ENCODE measurements at places on chromosomes 16 and 17.
A peak's percentile ranks its signal among the peaks of the same experiment; 100 is the strongest.

DNA sequence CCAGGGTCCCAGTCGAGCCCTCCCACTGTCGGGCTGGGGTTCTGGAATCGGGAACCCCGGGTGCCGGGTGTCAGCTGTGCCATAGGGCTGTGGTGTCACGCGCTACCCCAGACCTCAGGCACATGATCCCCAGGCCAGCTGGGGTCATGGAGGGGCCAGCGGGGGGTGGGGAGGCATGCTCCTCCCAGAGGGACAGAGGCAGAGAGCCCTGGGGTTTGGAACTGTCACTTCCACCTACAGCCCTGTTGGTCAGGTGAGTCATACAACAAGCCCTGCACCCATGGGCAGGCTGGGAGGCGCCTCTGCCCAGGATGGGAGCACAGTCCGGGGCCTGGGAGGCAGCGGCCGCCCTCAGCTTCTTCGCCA is 63.0 kb downstream of the BAIAP2 start:
- peak; percentile 69 for DNase-seq

DNA sequence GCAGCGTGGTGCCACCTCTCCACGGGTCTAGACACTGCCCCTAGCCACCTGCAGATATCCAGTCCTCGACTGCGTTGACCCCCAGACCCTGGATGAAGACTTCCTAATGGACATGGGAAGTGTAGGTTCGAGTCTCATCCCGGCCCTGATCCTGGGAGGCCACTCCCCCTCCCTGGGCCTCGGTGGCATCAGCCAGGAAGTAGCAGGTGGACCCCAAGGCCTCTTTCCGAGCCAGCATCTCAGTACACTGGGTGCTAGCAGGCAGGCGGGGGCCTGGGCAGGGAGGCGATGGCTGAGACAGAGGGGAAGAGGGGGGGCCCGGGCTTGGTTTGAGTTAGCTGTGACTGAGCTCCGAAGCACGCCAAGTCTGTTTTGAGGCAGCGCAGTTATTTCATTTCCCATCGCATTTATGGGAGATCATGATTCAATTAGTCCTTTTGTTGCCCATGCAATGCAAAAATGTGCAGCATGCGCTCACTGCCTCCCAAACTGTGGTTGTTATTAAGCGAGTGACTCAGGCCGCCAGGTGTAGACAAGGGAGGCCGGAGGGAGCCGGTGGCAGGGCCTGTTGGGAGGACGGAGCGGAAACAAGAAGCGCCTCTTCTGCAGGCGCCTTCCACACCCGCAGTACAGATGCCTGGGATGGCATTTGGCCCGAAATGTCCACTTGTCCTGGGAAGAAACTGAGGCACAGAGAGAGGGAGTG is 25.3 kb upstream of the ZNF469 start:
- DNase-seq = no peak

GRCh38 chr16:89507214-89507833 is 879 bp upstream of the SPG7 start:
- no peak for DNase-seq

DNA sequence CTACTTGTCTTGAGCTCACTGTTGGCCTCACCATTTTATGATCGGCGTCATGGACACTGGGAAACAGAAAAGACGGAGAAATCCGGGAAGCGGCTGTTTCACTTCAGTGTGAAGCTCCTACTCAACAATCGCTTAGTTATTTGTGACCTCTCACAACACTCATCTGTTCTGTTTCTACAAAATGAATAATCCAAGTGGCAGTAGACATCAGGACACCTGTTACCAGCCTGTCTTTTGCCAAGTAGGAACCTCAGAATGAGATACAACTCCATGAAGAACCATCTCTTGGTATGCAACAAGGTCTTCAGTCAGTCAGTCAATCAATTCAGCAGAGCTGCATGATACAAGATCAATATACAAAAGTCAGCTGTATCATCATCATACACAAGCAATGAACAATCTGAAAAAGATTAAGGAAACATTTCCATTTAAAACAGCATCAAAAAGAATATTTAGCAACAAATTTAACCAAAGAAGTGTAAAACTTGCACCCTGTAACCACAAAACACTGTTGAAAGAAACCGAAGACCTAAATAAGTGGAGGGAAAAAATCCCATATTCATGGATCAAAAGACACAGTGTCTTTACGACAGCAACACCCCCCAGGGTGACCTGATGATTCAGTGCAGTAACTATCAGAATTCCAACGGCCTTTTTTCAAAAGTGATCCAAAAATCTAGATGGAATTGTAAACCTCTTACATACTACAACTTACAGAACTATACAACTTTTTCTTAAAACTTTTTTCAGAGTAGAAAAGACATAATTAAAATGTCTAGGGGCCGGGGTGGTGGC is 63.4 kb downstream of the ANKRD11 start:
- no peak for DNase-seq

DNA sequence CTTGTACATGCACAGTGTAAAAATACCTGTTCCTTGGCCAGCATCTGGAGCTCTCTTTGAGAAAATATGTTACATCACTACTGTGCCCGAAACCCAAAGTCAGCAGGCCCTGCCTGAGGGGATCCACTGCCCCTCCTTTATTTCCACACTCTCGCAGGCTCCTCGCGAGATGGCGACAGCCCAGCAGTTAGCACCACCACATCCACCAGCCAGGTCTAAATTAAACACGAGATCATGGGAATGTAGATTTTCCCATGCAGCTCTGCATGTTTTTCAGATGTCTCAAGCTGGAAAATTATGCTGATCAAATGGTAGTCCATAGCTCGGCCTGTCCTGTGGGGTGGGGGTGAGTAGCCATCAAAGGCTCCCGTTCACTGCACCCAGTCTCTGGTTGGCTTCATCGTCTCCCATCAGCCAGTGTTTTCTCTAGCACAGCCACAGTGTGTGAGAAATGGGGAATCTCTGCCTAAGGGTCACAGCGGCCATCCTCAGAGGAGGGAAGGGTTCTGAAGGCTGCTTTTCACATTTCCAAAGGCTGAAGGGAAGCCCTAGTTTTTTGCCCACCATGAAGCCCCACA is 34.7 kb downstream of the EPN2 start:
- no peak for DNase-seq

DNA sequence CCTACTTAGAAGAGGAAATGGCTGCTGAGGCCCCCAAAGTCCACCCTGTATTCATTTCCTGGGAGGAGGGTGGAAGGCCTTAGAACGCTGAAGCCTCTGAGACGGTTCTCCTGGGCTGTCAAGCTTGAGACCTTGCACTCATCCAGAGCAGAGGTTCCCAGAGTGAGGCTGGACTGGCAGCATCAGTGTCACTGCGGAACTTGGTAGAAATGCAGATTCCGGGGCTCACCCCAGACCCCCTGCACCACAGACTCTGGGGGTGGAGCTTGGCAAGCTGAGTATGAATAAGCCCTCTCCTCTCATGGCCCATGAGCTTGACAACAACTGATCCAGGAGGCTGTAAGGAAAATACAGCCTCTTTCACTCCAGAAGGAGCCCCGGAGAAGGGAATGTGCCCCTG is 218.3 kb downstream of the IRF8 start:
- no peak for DNase-seq

- no peak for DNase-seq
Measured at GRCh38 chr16:67882374-67883145, 2.1 kb upstream of the NRN1L start.

GRCh38 chr16:4026854-4027253 is 89.4 kb downstream of the ADCY9 start:
- DNase-seq = no peak

- no peak for DNase-seq
Measured at GRCh38 chr16:16933861-16934260, 536.9 kb downstream of the XYLT1 start.

DNA sequence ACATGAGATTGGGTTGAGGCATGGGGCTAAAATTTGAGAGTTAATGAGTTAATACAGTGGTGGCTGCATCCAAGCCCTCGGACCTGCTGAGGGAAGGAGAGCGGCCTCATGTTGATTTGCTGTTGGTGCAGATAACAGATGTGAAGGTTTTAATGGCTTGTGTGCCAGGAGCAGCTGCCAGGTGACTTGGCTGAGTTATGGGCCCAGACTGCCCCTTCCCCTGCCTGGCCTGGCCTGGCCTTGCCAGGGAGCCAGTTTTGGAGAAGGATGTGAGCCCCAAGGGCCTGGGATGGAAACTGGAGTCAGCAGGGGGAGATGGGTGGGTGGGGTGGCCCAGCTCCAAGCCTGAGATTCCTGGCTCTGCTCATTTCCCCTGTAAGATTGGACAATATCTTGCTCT is 230.1 kb downstream of the CBLN1 start:
- no peak for DNase-seq

GRCh38 chr17:82524540-82524939 is 5.0 kb downstream of the FOXK2 start:
- DNase-seq = no peak

DNA sequence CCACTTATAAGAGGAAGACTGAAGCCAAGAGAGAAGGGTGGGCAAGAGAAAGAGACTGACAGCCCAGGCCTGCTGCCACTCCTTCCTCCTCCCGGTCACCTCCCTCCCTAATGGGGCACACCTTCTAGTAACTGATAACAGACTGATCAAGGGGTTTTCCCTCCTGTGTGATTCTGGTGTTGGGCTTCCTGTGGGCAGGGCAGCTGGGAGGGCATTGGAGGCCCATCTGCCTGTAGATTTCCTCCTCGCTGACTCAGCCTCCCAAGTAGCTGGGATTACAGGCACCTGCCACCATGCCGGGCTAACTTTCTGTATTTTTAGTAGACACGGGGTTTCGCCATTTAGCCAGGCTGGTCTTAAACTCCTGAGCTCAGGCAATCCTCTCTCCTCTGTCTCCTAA is 16.2 kb downstream of the CA4 start:
- no peak for DNase-seq

GRCh38 chr16:58652741-58653140 is 23.1 kb upstream of the CNOT1 start:
- no peak for DNase-seq

DNA sequence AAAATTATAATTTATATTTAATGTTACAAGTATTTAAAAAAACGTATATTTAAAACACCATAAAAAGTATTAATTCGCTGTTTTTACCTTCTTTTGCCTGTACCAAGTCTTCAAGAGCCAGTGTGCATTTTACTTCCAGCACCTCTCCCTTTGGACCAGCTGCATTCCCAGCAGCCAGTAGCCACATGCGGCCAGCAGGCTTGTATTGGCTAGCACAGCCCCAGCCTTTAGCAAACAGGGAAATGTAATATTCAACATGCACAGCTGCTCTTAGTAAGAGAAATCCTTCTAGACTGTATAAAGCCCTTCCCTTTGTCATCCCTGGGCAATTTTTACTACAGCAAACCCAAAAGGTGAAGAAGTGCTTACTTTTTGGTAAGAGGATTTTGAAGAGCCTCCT is 6.6 kb downstream of the DHODH start:
- no peak for DNase-seq

DNA sequence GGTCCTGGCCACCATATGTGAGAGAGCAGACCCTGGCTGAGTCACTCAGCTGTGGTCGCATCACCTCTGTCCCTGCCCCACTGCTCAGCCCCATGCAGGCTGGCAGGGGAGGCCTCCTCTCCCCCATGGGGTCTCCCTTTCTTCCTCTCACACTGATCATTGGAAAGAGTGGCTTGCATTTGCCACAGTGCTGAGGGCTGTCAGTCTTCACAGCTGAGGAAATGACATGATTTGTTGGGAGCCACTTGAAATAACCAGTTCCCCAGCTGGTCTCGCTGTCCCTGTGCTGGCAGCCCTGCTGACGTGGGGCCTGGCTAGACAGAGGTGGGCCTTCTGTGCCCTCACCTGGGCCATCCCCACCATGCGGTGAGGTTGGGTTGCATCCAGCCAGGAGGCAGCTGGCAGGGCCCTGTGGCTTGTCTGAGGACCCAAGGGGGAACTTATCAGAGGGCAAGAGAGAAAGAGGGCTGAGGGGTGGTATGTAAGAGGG is 30.1 kb upstream of the MED9 start:
- no peak for DNase-seq

- no peak for DNase-seq
Measured at GRCh38 chr17:64607862-64608565, 54.1 kb downstream of the SMURF2 start.

GRCh38 chr17:65900216-65900615 is 291.7 kb downstream of the CEP112 start:
- no peak for DNase-seq

GRCh38 chr16:87223656-87224248 is 93.4 kb downstream of the C16orf95 start:
- no peak for DNase-seq

DNA sequence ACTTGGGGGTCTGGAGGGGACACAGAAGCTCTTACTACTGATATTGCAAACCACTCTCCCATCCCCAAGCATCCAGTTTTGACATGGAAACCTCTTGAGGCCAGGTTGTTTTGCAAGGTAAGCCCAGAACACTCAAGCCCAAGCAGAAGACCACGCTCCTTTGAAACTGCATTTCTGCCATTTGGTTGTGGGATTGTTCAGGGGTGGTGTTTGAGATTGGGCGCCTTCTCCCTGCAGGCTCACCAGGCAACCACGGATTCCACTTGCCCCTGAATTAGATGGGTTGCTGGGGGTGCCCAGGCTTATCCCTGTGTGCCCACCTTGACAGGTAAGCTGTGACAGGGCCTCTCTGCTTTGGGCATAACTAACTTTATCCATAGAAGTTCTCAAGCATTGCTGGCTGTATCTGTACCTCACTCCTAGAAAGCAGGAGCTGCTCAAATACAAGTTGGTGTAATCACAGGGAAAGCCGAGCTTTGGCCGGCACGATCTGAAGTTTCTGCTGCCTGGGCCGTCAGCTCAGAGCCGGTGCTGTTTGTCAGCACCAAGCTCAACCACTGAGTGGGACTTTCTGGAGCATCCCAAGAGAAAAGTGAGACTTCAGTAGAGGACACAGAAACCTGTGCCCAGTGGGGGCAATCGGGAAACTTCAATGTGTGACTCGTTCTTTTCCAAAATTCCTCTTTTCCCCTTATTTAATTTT is 93.6 kb downstream of the CYLD start:
- no peak for DNase-seq

DNA sequence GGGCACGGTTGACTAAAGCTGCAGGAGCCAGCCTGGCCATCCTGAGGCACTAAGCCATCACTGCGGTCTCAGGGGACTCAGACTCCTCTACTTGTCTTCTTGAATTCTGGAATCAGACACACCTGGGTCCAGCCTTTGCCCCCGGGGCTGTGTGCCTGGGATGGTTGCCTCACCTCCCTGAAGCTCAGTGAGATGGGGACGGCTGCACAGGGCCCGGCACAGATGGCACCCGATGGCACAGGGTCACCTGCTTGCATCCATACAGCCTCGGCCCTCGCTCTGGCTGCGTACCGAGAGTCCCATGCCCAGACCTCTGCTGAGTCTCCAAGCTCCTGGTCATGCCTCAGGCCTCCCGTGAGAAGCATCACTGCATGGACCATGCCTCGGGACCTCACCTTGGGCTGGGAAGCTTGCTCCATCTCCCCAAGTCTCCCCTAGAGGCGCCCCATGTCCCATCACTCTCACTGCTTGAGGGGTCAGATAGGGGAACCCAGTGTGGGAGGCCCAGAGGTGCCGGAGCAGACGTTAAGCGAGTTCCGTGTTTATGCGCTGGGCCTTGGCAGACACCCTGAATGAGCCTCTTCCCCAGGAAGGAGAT is 316.3 kb downstream of the SEC14L1 start:
- DNase-seq = no peak

GRCh38 chr16:5075637-5076036 is 4.0 kb downstream of the ALG1 start:
- DNase-seq = no peak
